ENCODE measurements at places on chromosomes 1 and 21.

- DNase-seq, result no peak
Measured at GRCh38 chr1:107198561-107198960, 57.7 kb downstream of the NTNG1 start.

DNA sequence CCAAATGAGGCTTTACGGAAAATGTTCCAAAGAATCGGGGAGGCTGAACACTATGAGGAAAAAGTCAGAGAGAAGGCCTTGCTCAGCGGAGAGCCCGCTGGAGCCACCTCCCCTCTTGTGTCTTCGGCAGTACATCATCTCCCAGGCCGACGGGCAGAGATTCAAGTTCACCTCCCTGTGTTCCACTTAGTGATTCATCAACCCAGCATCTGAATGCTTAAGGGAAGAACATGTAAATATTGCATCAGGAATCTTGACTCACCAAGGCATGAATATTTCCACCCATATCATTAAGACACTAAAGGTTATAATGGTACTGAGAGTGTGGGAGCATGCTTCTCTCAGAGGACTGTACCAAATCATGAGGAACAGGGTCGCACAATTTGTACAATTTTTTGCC, 172.5 kb downstream of the ST6GALNAC5 start:
- DNase-seq, result no peak

DNA sequence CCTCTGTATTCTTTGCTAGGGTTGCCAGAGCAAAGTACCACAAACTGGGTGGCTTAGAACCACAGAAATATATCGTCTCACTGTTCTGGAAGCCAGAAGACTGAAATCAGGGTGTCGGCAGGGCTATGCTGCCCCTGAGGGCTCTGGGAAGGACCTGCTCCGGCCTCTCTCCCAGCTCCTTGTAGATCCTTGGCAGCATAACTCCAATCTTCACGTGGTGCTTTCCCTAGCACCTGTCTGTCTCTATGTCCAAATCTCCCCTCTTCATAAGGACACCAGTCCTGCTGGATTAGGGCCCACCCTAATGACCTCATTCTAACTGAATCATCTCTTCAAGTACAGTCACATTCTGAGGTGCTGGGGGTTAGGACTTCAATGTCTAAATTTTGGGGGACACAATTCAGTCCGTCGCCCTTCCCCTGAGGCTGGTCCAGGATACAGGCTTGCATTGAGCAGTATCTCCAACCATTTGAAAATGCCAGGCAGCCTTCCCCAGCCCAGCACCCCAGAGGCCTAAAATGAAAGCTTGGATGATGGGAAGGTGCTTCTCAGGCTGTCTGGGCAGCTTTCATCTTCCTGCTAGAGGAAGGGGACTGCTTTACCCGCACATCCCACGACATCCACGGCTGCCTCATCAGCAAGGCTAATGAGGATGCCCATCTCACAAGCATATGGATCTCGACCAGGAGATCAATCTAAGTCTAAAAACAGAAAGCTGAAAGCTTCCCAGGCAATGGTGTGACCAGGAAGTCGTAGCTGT, 24.7 kb downstream of the TRIM67 start:
- no peak for DNase-seq

DNA sequence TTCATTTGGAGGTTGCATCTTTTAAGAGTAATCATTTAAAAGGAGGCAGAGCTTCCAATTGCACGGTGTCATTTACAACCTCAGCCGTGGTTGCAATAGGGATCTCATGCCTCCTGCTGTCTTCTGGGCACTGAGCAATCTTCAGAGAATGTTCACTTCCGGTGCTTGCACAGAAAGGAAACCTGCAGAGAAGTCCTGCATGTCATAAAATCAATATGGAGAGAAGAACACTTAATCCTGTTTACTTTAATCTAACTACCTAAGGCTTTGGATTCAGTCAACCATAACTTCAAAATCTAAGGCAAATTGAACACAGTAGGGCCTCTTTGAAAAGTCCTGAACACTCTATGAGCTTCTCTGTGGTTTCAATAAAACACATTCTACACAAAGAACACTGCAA, 11.3 kb upstream of the MAP10 start:
- peak; percentile 71 for DNase-seq

- no peak for DNase-seq
Measured at GRCh38 chr1:74053407-74053806, 144.6 kb downstream of the LRRIQ3 start.

DNA sequence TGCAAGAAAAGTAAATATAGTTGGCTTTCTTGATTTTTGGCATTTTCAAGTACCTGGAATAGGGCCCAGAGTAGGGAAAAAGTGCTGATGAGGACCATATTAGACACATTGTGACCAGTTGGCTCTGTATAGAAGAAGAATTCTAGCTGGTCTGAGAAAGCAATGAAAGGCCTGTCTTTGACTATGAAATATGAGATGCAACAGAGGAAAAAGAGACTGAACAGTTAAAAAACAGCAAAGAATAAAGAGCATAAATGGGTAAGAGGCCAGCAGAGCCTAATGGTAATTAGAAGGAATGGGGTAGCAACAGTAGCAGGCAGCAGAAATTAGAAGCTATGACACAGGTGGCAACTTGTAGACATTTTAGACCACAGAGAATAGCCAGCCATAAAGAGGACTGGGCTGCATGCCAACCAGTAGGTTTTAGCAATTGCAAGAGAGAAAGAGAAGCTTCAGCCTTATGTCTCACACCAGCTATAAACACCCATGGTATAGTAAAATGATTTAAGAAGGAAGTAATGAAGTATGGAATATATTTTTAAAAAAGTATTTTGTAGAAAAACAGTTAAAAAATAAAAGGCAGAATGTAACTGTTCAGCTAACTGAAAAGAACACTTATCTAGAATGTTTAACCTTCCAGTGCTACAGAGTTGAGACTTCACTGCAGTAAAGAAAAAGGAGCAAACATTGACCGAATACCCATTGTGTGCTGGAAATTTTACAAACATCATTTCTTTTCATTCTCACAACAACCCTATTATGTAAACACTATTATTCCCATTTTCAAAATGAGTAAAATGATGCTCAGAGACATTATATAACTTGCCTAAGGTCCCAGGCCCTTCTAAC, 114.1 kb downstream of the LHX4 start:
- DNase-seq, result peak; percentile 82

GRCh38 chr1:54996869-54997710, 1.6 kb upstream of the BSND start:
- DNase-seq, result no peak

DNA sequence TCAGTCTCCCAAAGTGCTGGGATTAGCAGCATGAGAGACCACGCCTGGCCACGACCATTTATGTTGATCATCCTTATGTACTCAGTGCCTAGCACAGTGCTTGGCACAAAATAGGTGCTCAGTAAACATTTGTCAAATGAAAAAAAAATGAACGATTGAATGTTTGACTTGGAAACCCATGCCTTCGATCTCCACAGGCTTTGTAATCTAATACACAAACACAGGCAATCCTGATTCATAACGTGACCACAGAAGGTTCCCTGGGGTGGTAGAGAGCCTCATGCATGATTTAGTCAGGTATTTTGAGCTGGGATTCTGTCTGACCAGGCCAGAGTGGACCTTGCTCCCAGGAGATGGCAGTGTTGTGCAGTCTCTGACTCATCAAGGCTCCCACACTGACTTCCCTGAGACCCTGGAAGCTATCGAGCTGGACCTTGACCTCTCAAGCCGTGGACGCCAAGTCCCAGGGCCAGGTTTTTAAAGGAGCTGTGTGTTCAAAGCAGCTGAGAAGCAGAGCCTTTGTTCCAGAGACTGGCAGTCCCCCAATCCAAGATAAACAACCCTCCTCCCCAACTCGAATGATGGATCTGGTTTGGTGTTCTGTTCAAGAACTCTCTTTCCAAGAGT, 81.1 kb downstream of the PGM1 start:
- DNase-seq, result no peak
